ENCODE measurements at places on chromosomes 3 and 15.
A peak's percentile ranks its signal among the peaks of the same experiment; 100 is the strongest.

GRCh38 chr15:33168444-33168843 is 26.1 kb downstream of the FMN1 start:
- no peak for ATAC-seq

DNA sequence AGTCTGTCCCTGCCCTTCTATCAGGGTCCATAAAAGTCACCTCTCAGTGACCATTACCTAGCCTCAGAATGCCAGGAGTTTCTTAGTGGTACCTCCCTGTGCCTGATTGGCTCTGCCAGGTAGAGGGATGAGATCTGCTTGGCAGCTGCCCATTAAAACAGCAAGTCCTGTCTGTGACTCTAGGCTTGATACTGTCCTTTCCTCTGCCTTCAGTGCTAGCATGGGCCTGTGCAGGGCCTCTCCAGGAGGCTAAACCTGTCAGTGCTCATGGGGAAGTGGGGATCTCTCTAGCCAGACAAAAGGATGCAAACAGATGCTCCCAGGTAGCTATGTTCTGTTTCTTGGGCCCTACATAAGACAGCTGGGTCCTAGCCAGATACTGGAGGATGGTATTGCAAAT is 10.0 kb upstream of the MANF start:
- ATAC-seq, result no peak

DNA sequence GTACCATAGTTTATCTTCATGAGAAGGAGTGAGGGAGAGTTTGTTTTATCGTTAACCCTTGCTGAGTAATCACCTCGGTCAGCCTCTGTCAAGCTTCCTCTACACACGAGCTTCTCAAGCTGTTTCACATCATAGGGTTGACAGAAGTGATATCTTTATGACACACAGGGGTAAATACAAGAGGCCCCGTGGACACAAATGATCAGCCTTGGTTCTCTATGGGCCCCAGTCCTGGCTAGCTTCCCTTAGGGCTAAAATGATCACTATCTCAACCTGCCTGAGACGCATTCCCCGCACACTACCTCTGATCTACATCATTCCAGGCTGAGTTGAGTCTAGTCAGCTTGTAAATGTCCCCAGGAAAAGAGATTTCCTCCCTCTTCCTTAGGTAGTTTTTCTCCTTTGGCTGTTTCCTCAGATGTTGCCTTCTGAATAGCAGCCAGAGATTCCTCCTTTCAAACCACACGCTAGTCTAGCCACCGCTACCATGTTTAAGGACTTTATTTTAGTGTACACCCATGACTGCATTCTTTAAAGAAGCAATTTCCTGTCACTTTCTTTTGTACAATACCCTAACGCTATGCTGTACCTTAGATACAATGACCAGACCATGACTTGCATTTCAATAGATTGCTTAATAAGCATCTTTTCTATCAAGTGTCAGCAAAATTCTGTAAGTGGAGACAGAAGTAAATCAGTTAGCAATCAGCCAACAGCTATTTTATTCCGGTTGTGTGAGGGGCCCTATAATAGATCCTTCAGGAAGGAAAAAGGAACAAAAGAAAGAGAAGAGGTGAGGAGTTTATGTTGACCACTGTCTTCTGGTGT is 35.1 kb upstream of the PPARG start:
- ATAC-seq, result no peak

- no peak for ATAC-seq
Observed at GRCh38 chr15:76270876-76271275, 40.4 kb downstream of the ETFA start.

DNA sequence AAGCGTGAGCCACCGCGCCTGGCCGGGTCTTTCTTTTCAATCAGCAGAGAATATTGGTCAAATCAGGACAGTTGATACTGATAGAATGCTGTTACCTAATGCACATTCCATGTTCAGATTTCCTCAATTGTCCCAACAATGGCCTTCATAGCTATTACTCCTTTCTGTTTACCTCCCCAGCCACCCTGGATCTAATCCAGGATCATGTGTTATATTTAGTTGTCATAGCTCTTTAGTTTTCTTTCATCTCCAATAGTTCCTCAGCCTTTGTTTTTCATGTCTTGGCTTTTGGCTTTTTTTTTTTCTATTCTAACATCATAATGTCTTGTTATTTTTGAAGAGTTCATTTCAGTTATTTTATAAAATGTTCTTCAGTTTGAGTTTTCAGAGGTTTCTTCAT is 14.6 kb downstream of the USP3 start:
- ATAC-seq, result peak; percentile 14

- no peak for ATAC-seq
Observed at GRCh38 chr3:137642831-137643230, 121.3 kb upstream of the SOX14 start.

GRCh38 chr3:55296030-55296429 is 191.1 kb downstream of the WNT5A start:
- no peak for ATAC-seq
